ENCODE measurements at places on chromosomes 4 and X.

- DNase-seq, result no peak
Measured at GRCh38 chr4:150063128-150063527, 15.1 kb upstream of the DCLK2 start.

DNA sequence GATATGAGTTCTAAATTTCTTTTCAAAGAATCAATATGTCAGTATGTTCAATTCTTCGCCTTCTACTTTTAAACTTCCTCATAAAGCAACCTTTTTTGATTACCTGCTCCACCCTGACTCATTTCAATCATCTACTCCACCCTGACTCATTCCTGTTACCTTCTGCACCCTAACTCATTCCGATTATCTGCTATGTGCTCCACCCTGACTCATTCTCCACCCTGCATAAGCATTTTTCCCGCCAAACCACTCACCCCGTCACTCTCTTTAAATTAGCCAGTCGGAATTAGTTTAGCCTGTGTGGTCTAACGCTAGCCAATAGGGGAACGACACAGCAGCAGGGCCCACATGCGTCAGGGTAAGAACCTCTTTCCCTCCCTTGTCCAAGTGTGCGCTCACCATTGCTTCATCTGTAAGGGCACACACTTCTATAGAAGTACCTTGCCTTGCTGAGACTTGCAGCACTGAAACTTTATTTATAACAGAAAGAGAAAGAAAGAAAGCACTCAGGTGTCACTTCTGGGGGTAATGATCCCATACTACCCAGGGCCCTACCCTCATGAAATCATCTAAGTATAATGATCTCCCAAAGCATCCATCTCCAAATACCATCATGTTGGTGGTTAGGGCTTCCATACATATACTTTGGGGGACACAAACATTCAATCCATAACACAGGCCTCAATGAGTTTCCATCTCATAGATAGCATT lies 875.2 kb downstream of the RAPGEF2 start:
- no peak for DNase-seq

DNA sequence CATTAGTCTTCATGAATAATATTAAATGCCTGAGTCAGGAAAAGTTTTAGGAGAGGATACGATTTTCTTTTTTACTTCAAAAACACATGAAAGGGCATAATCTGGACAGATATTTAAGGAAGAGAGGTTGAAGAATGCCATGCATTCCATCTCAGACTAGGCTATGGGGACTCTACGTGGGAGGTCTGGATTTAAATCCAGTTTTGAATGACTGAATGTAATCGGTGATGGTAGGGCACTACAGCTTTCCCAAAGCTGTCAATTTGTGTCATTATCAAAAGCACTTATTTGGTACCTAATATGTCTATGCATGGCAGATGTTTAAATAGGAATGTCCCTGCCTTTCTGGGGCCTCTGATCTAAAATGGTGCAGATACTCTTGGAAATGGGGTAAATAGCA lies 59.3 kb upstream of the RPL34 start:
- no peak for DNase-seq

- no peak for DNase-seq
Measured at GRCh38 chr4:21380861-21381260, 567.7 kb downstream of the KCNIP4 start.
